ENCODE measurements at places on chromosomes 6 and 20. TPM values are rescaled to one million over a fixed set of nuclear protein-coding genes. Genes with fewer than 3 reads are reported as not detected.

- no peak for DNase-seq
These were observed 614.2 kb downstream of the TENT5A start for GRCh38 chr6:81138236-81138635.

GRCh38 chr6:43946641-43947363 lies 176.8 kb downstream of the VEGFA start:
- no peak for DNase-seq

- DNase-seq, result no peak
These were observed 170.2 kb downstream of the HAO1 start for GRCh38 chr20:7770046-7770445.

- no peak for DNase-seq
These were observed 130.3 kb downstream of the OPRM1 start for GRCh38 chr6:154169193-154169847.

DNA sequence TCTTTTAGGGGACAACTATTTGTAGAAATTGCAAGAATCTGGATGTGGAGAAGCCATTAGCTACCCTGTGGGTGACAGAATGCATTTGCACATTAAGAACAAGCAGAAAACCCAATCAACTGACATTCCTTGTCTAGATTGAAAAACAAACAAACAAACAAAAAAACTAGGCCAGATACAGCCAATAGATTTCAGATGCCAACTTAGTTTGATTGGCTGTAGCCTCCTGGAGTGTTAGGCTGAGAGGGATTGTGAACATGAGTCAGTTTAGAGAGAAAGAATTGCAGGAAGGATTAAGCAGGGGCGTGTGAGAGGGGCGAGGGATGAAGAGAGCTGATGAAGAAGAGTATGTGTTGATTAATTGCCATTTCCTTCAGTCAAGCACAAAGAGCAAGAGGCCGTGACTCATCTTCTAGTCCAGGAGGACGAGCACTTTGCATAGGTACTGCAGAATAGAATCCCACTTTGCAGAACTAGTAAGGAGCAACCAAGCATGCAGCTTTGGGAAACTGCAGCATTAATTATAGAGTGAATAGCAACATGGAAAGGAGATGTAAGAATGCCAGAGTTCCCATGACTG lies 188.0 kb upstream of the RAB32 start:
- no peak for DNase-seq

DNA sequence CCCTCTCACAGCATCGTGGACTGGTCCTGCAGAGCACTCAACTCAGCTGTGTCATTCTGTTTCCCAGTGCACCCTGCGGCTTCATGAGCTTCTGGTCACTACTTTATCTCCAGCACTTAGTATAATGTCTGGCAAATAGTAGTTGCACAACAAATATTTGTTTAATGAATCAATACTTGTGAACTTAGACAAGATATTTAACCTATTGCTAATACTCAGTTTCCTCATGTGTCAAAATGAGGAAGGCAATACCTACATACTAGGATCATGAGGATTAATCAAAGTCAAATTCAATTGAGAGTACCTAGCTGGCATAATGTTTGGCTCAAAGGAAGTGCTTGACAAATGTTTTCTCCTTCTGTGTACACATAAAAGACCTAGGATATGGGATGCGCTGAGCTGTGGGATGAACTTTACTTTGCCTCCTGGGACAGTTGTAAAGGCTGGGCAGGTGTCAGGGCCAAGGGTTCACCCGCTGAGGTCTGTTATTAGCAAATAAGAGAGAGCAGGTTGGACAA lies 86.3 kb downstream of the FNDC1 start:
- no peak for DNase-seq

DNA sequence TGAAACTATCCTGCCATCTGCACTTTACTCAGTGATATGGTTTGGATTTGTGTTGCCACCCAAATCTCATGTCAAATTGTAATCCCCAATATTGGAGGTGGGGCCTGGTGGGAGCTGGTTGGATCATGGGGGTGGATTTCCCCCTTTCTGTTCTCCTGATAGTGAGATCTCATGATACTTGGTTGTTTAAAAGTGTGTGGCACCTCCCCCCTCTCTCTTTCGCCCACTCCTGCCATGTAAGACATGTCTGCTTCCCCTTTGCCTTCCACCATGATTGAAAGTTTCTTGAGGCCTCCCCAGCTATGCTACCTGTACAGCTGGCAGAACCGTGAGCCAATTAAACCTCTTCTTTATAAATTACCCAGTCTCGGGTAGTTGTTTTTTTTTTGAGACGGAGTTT lies 18.0 kb downstream of the PIGT start:
- no peak for DNase-seq

GRCh38 chr6:170376386-170377043 lies 70.0 kb downstream of the FAM120B start:
- DNase-seq, result no peak

DNA sequence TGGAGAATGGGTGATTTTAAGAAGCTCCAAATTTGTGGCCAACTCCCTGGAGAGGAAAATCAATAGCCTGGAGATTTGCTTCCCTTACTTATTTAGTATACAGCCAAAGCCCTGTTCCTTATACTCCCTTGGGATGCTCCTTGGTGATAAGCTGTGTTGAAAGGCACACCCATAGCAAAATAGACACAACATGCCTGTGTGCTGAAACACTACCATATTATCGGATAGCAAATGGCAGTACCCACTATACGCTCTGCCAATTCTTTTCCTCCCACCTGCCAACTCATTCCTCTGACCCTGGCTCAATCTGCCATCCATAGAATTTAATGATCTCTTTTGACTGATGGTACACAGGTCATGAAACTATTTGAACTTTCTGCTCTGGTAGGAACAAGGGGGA lies 98.2 kb downstream of the CLIC5 start:
- DNase-seq, result no peak

GRCh38 chr6:42355416-42355815 lies 96.3 kb downstream of the TRERF1 start:
- no peak for DNase-seq

DNA sequence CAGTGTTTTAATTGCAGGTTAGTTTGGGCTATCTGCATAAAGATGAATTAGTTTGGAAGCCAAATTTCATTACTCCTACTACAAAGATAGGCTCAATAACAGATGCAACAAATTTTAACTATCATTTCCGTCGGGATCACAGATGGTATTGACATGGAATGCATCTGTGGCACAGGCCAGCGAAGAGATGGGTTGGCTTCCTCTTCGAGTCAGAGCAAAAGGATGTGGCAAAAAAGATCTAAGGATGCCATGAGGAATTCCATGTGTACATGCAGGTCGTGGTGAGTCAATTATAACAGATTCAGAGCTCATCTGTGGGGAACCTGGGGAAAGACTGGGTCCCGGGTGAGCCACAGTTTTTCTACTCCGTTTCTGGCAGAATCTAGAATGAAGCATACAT lies 83.0 kb upstream of the CITED2 start:
- no peak for DNase-seq

- DNase-seq, result no peak
These were observed 64.5 kb upstream of the STX16 start for GRCh38 chr20:58586565-58587093.

DNA sequence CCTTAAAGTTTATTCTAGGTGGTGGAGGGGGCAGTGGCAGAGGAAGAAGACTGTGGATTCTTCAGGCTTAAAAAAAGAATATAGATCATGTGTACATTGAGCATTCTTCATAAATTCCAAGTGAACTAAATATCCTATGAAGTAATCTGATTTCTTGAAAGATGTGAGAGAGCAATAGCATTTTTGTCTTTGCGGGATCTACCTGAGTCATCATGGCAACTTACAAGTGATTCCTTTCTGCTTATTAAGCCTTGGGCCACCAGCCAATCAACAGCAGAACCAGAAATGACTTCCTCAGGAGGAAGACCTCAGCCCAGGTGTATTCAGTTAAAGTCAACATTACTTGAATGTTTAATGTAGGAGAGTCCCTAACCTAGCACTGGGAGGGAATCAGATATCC lies 756.9 kb downstream of the TFAP2A start:
- no peak for DNase-seq

GRCh38 chr20:7359739-7360138 lies 580.5 kb downstream of the HAO1 start:
- no peak for DNase-seq

DNA sequence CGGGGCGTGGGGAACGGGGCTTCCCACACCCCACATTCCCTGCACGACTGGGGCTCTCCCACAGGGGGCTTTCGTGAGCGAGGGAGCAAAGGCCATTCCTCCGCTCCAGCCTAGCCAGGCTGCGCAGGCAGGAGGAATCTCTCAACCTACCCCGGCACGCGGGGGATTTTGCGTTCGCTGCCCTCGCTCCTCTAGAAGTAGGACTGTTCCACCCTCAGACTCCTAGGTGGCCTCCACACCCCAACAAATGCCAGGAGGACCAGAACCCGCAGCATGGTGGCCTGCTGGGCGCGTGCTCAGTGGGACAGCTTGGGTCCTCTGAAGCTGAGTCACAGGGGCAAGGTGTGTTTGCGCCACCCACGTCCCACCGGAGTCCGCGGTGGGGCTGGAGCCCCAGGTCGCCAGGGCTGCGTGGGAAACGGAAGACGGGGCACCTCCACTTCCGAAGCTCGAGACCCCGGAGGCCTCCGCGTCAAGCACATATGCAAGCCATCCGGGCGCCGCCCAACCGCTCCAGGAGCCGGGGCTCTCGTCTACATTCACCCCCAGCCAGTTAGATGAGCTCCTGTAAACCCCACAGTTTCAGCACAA lies 1938.5 kb upstream of the DEFB115 start:
- no peak for DNase-seq

GRCh38 chr6:65182681-65183080 lies 524.3 kb downstream of the EYS start:
- DNase-seq, result no peak

- DNase-seq, result no peak
These were observed 82.7 kb upstream of the CARMIL1 start for GRCh38 chr6:25196464-25196863.

- no peak for DNase-seq
These were observed 14.2 kb downstream of the PXDC1 start for GRCh38 chr6:3737149-3737830.

DNA sequence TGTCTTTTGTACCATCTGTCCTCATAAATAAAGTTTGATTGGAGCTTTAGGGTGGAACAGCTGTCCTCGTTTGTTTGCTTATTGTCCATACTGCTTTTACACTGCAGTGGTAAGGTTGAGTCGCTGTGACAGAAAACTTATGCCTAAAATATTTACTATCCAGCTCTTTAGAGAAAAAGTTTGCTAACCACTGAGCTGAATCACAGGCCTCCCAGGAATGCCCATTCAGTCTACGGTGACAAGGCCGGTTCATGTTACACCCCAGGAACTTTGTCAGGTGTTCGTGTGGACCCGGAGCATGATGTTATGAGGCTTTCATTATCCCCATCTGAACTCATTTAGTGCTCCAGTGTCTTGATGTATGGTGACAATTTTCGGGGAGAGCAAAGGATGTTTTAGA lies 401.1 kb downstream of the SAMD5 start:
- DNase-seq, result no peak

DNA sequence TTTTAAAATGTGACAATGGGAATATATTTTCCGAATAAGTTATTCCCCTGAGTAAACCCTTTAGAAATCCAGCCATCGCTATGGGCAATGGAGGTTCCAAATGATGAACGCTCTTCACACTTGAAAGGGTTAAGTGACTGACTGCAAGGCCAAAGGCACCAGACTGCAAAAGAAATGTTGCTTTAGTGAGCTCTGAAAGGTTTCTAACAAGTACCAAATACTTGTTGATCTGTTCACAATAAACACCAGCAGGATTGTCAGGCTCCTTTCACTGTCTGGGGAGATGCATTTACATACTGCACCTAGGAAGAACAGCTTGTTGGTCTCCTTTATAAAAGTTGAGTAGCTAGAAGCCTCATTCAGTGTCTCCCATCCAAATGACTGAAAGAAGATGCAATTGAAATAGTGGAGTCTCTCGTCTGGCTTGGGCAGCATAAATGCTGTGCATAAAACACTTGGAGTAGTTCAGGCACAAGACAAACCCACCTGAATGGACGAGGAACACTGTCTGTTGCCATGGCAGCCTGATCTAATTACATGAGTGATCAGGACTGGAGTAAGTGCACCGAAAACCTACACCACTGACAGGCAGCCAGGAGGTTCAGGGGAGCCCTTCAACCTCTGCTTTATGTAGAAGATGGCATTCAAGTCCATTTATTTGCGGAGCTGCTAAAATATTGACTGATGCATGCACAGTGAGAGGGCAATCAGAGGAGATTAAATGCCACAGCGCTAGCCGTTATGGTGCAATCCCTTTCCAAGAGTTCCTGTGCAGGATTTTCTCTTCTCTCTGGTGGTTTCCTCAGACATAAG lies 2.9 kb downstream of the ATXN1 start:
- DNase-seq, result no peak

DNA sequence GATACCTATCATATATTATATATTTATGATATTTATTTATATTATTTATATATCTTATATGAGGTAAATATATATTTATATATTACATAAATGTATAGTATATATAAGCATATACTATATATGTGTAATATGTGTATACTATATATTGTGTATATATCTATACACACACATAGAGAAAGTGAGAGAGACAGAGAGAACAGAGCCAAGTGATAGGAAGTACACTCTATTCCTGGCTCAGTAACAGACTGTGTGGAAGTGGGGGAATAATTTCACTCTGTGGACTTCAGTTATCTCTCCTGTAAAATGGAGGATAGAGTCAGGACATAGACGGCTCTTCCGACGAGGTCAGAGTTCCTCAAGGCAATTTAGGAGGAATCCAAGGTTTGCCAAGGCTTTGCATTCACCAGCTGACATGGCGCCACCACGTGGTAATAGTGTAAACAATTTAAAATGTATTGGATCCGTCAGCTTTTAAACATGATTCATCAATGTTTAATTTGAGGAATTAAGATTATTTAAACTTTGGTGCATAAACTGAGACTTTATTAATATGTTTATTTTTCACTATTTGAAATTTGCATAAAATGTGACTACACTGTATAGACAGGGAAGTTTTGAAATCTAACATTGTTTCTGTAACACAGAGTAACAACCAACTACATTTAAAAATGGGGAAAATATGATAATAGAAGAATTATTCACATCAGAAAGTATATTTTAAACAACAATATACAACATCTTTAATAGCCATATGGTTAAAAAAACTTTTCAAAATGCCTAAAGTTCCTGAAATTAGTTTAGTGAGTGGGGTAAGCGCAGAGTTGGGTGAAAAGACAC lies 75.4 kb upstream of the TMEM244 start:
- no peak for DNase-seq

GRCh38 chr6:8025191-8025590 lies 39.0 kb downstream of the BLOC1S5 start:
- DNase-seq, result no peak

DNA sequence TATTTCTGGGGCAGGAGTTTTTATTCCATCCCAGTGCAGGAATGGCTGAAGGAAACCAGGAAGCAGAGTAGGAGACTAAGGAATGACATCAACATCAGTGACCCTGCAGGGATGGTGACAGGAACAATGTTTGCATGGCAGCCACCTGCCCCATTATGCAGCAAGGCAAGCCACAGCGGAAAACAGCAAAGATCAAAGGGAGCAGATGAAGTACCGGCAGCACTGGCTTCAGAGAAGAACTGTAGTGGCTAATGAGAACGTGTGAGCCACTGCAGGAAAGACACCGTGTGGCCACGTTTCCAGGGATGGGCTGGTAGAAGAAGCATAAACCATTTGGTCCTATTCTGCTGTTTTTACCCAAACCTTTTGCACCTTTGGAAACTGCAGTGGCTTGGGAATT lies 52.9 kb upstream of the TAB2 start:
- no peak for DNase-seq

GRCh38 chr20:19098806-19099578 lies 113.5 kb upstream of the SLC24A3 start:
- peak; percentile 75 for DNase-seq

TSBP1 gene
- total RNA-seq, result not detected

CD109 gene
- 4.3 TPM for total RNA-seq

PTPN1 gene
- total RNA-seq, result 33.9 TPM

HEY2 gene
- 1.3 TPM for total RNA-seq

FGD2 gene
- 5.1 TPM for total RNA-seq

VSTM2L gene
- total RNA-seq, result 1.1 TPM

C20orf141 gene
- not detected for total RNA-seq

Measured in left colon (tissue), 2 donors.